ENCODE measurements at places on chromosomes 7 and 10.
A peak's percentile ranks its signal among the peaks of the same experiment; 100 is the strongest.

- DNase-seq = peak; percentile 8
These were observed 557 bp downstream of the CYTH3 start for GRCh38 chr7:6271694-6272440.

DNA sequence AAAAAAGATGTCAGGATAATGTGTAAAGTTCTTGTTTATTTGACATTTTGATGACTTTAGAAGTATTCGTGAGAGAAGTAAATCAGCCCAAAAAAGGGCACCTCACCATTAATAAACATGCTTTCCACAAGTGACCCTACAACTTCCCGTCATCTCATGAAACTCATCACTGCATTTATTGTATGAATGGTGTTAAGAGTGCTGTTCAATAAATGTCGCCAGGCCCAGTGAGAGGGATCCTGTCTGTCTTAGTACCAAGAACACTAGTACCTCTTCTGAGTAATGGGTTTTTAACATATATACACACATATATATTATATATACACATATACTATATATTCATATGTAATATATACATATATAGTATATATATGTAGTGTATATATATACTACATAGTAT lies 61.9 kb downstream of the TMEM26 start:
- DNase-seq = no peak

DNA sequence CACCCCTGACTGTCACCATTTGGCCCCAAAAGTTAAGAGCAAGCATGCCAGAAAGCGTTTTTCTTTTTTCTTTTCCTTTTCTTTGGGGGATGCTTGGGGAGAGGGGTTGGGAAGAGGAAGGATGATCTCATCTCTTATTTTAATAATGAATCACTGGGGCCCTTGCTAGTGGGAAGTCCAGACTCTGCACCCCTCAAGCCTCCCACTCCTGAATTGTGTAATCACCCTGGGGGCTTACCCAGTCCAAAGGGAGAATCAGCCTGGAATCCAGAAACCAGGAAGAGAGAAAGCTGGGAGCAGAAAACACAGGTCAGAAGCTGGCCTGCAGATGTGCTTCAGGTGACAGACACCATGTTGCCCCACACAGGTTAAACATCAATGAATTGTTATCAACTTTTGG lies 14.7 kb upstream of the HABP2 start:
- no peak for DNase-seq

- DNase-seq = peak; percentile 13
These were observed 94.5 kb downstream of the SEC61G start for GRCh38 chr7:54664235-54665228.

Measured in caudate nucleus (tissue), 63 donors.